ENCODE measurements at places on chromosomes 3 and 15.

- no peak for DNase-seq
These were observed 41.8 kb upstream of the GAP43 start for GRCh38 chr3:115581362-115582135.

DNA sequence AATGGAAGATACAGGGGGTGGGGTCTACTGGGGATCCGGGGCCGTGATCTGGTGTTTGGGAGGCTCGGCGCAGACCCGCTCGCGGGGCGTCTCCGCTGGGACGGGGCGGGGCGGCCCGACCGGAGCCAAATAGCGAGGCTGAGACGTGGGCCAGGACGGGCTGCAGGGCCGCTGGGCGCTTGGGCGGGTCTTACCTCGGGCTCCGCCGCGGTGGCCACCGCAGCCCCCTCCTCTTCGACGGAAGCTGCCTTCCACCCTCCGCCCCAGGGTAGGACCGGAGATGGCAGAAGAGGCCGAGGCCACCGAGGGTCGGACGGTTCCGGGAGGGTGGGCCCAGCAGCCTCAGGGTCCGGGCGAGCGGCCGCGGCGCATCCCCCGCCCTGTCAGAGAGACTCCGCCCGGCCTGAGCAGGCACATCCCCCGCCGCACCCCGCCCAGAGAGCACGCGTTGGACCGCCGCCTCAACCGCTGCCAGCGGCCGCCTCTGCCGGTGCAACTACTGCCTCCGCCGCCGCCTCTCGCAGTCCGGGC is 399 bp downstream of the MYO9A start:
- DNase-seq, result peak; percentile 54

GRCh38 chr3:70805061-70805889 is 492.8 kb upstream of the MDFIC2 start:
- no peak for DNase-seq

DNA sequence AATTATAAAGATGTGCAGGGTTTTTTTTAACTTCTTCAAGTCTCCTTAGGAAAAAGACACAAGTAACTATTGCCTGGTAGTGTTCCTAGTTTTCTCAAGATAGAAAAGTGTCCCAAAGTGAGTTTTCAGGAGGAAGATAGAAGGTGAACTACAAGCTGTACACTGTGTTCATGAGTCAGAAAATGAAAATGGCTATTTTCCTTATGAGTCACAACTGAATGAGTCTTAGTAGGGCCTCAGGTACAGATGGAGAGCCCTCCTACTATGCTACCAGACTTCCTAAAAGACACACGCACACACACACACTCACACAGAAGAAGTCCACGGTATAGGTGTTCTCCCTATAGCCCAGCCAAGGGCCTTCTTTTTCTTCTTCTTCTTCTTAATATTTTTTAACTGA is 3.1 kb downstream of the MYO1E start:
- DNase-seq, result no peak

GRCh38 chr3:105827959-105828358 is 40.9 kb downstream of the CBLB start:
- no peak for DNase-seq

- DNase-seq, result peak; percentile 31
These were observed 161.4 kb downstream of the WNT7A start for GRCh38 chr3:13718436-13718835.

GRCh38 chr3:55698831-55699230 is 211.7 kb upstream of the WNT5A start:
- no peak for DNase-seq

- no peak for DNase-seq
These were observed 176.0 kb downstream of the SATB1 start for GRCh38 chr3:18249126-18249525.

DNA sequence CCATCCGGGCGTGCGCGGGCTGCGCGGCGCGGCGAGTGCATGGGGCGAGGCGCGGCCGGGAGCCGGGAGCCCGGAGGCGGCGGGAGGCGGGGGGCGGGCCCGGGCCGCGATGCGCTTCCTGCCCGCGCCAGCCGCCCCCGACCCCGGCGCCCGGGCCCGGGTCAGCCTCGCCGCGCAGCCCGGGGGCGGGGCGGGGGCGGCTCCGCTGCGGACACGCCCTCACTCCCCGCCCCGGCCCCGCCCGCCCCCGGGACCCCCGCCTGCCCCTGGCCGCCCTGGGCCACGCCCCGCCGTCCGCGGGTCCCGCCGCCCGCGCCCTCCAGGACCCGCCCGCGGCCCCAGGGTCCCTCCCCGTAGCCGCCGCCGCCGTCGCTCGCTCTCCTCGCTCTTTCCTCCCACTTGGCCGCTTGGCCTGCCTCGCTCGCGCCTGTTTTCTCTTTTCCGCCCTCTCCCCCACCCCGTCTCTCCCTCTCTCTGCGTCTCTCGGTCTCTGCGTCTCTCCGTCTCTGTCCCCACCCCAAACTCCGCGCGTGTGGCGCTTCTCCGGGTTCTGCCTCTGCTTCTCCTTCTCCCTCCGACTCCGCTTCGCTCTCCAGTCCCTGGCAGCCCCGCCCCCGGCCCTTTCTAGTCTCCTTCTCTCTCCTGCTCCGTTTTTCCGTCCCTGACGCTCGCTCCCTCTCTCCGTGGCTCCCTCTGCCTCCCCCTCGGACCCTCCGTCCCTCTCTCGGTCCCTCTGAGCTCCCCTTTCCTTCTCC is at the start of gene PLXND1:
TSS of gene PLXND1 (minus strand) at position 41 of the 755 bp plus-strand sequence. CDS start at position 4, 37 bp downstream.
- peak; percentile 54 for DNase-seq

GRCh38 chr3:186053954-186054791 is 54.7 kb downstream of the ETV5 start:
- no peak for DNase-seq

GRCh38 chr3:58626841-58627569 is 39.6 kb downstream of the FAM3D start:
- DNase-seq, result no peak

DNA sequence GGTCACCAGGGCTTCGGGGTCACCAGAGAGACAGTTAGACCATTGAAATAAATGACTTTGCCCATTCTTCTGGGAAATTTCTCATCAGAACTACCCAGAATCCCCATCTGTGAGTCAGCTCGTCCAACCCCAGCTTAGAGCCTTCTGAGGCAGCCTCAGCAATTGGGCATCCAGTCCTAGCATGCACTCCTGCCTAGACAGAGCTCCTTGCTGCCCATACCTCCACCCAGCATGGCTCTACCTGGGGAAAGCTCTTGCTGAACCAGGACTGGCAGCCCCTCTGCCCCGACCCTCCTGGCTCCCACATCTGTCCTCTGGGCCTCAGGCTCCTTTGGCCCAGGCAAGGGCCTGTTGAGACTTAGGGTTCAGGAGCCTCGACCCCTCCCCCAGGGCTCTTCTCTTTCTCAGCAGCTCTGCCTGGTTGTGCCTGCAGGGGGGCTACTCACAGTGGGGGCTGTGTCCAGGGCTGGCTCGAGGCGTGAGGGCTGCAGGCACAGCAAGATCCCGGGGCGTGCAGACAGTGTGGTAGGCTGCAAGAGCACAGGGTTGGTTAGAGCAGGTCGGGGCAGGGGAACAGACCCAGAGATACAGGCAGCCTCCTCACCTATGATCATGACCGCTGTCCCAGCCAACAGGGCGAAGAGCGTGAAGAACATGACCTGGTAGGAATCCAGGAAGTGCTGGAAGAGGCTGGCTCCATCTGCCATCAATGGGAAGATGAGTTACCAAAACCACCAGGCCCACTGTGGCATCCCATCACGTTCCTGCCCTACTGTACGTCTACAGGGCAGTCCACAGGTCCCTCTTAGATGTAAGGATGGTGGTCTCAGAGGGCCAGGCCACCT is 101.3 kb downstream of the NUP210 start:
- DNase-seq, result no peak

GRCh38 chr15:77909182-77909940 is 168.2 kb downstream of the TBC1D2B start:
- DNase-seq, result no peak

DNA sequence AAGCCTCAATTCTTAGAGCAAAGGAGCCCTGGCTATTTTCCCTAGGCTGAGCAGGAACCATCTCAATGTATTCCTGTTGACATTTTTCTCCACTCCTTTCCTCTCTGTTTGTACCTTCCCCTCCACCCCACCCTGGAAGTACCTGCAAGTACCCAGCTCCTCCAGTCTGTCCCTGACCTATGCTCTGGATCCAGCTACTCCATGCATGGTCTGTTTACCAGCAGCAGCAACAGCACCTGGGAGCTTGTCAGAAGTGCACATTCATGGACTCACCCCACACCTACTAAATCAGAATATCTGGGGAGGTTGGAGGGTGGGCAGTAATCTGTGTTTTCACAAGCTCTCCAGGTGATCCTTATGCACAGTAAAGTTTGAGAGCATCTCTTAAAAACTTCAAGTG is 240.7 kb upstream of the UMPS start:
- no peak for DNase-seq

DNA sequence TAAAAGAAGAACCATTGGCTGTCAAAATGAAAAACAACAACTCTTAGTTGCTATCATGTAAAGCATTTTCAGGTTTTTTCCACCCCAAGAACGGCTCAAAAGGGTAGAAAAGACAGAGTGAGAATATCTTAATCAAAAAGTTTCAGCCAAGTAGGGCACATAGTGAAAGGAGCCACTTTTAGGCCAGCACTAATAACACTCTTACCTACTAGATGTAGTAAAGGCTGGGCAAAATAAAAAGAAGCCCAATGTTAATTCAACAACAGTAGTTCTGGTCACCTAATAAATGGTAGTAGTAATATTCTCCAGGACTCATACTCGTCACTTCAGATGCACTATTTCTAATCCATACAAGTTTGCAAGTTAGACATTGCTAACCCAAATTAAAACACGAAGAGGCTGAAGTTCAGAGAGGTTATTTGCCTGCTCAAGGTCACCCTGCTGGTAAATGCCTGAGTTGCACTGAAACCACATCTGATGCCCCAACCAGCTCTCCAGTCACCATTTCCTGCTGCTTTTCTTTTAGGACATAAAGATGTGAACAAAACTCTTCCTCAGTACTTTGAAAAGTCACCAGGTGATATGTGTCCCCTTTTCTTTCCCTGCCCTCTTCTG is 7.5 kb downstream of the GOLIM4 start:
- DNase-seq, result no peak

Data from mesothelial cell of epicardium (in vitro differentiated cells).